RPMI8226 (cell line): ENCODE measurements at places on chromosomes 11 and 22.

DNA sequence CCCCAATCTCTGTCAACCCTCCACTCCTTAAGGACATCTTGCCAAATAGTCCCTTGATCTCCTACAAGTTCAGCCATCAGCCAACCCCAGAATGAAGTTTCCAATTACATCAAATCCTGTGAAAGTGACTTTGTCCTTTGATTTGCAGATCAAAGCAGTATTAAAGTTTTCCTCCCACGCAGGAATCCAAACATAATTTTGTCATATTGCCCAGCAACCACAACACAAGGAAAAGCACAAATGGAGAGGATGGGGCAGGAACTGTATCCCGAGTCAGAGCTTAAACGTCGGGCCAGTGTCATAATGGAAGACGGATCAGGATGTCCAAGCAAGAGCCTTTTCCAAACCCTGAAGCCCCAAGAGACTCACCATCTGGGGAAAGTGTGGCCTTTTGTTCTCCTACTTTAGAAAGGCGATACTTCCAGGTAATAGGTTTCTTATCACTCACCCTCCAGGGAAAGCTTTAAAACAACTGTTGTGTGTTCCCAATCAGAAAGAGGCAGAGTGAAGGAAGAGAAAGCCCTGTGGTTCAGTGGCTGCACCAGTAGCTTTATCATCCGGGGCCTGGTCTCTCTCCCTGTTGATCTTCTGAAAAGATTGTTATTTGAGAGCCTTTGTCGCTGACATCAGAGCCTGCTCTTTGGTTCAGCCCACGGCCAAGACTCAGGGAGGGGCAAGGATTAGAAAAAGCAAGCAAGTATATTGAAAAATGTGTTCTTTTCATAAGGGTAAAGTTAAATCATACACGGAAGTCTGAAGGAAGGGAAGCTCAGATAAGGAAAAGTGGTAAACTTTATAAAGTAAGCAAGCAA is 41.7 kb downstream of the EXPH5 start:
- DNase-seq: no peak

- DNase-seq: no peak
These were observed 68.4 kb downstream of the TBC1D22A start for GRCh38 chr22:46830841-46831240.

- peak; percentile 50 for DNase-seq
These were observed 38.9 kb downstream of the OR10A6 start for GRCh38 chr11:7892059-7892699.

DNA sequence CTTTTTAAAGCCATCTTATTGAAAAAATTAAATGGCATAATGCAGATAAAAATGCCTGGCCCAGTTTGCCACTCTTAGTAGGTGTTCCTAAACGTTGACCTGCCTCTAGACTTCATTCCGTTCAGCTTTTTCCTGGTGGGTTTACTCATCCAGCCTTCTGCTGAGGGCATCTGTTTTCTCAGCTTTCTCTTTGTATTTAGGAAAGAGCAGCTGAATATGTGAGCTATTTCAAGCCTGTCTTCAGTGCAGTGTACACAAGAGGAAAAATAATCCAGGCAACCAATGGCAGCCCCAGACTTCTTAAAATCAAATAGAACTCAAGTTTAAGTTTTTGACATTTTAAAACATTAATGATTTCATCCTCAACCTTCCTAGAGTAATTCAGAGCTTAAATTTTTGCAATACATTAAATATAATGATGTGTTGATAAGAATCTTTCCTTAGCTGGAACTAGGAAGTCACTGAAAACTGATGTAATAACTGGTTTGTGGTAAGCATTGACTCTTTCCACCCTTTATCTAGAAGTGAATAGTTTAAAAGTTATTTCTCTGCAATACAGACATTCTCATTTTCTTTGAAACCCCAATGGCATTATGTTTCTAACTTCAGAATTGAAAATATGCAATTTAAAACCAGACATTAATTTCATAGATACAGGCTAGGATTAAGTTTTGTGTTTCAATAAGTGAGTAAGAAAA is 165.4 kb downstream of the AASDHPPT start:
- no peak for DNase-seq

DNA sequence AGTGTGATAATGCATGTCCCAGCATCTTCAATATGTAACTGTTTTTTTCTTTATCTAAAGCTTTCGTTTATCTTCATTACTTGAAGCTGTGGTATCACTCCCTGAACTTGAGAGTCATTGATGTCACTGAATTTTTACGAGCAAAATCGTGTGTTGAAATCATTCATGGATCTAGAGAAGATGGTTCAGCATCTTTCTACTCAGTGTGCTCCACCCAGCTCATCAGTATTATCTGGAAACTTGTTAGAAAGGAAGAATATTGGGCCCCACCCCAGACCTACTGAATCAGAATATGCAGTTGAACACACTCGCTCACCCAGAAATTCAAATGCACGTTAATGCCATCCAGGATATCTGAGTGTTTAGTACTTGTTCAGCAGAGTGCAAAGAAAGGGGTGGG is 8.3 kb downstream of the CDON start:
- DNase-seq: no peak

DNA sequence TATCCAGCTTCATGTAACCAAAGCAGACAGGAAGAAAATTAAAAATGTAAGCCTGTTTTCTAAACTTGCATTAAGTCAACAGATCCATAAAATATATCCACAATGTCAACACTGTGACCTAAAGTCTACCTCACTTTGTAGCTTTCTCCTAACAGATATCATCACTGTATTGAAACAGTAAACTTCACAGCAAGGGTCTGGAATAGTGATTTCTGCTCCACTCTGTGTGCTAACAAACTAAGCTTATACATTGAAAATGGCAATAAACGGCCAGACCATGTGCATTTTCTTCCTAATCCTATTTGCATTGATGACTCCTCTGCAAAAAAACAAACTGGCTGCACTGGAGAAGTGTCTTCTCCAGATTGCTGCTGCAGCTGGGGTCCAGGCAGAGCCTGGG is 26.8 kb downstream of the CADM1 start:
- DNase-seq: no peak

GRCh38 chr11:877565-877964 is 33.0 kb downstream of the CHID1 start:
- no peak for DNase-seq

DNA sequence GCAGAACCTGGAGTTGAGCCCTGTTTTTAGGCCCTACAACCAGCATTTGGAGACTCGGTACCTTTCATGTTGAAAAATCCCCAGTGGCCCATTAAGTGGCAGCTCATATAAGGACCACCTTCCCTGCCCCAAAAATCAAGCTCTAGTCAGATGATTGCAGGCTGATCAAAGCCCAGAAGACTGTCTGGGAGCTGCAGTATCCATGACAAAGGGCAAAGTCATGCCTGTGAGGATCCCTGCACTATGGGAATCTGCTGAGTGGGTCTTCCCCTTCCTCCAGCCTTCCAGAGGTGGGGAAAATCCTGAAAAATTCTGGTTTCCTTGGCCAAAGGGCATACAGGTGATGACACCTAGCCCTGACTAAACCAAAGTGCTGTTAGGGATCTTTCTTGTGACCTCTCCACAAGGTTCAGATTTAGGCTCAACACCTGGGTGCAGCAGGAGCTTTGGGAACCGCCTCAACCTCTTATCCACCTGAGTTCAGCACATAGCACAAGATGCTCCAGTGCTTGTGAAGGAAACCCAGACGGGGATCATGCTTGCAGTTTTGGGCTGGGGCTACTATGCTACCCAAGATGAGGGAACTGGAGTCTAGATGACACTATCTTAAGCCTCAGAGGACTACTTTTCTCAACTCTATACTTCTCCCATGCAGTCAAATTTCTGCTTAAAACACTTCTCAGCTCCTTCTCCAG is 1.2 kb upstream of the TRIM3 start:
- no peak for DNase-seq

- DNase-seq: no peak
These were observed 2.7 kb downstream of the OR51T1 start for GRCh38 chr11:4884361-4884760.

DNA sequence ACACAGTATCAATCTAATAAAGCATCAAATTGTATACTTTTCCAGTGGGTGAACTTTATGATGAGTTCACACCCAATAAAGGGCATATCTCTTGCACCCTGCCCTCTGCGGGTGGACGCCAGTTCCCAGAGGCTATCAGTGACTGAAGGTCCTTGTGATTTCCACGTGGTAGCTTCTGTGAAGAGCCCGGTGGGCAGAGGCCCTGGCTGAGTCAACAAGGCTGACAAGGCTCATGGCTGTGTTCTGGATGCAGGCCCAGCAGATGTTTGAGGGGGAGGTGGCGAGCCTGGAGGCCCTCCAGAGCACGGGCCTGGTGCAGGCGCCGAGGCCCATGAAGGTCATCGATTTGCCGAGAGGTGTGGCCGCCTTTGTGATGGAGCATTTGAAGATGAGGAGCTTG is 71.4 kb downstream of the PIWIL3 start:
- DNase-seq: no peak

DNA sequence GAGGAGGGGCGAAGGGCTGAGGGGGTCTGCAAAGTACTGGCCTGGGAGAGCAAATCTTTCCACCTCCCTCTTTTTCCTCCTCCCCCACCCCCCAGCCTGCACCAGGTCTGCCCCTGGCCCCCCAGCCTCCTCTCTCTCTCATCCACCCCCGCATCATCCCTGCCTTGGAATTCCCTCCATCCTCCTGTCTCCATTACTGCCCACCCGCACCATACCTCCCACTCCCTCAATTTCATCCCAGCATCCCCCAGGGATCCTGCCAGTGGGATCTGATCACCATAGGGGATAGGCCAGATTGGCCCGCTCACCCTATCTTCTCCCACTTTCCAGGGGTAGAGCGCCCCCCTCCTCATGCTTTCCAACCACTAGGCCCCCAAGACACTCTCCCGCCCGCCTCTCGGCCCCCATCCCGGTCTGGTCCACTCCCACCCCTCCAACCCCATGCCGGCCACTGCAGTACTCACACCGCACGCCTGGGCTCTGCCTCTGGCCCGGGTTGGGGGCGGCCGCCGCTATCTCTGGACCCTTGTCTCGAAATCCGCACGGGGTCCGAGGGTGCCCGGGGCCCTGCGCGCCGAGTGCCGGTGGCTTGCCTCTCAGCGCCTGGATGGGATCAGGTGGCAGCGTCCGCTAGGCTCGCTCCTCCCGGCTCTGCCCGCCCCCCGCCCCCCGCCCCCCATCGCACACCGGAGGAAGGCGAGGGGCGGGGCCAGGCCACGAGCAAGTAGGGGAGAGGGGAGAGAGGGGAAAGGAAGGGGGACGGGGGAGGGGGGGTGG is at the start of gene GAL3ST3:
GAL3ST3 (minus strand) TSS at position 615 of the 777 bp plus-strand sequence. CDS start 3,746 bp downstream, outside the sequence.
- no peak for DNase-seq

- DNase-seq: peak; percentile 28
These were observed 65.7 kb downstream of the ETS1 start for GRCh38 chr11:128521682-128522054.

DNA sequence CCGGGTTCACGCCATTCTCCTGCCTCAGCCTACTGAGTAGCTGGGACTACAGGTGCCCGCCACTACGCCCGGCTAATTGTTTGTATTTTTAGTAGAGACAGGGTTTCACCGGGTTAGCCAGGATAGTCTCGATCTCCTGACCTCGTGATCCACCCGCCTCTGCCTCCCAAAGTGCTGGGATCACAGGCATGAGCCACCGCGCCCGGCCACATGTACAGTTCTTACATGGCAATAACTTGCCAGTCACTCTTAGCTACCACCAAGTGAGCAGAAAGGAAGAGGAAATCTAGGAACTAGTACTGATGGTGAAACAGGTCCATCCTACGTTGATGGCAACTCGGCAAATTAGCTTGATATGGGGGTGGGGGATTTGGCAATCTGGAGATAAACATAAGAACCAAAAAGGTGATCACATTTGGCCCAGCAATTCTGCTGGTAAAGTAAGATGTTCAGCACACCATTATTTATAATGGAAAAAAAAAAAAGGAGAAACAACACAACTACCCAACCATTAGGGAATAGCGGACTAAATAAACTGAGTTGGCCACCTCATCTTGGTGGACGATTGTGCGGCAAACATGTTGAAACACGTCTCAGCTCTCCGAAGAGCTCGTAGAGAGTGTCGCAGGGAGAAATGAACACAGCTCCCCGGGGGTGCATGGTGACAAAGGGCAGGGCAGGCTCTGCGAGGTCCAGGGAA is 5.3 kb downstream of the NLRP6 start:
- no peak for DNase-seq

GRCh38 chr11:28342716-28343115 is 234.5 kb downstream of the METTL15 start:
- DNase-seq: no peak

DNA sequence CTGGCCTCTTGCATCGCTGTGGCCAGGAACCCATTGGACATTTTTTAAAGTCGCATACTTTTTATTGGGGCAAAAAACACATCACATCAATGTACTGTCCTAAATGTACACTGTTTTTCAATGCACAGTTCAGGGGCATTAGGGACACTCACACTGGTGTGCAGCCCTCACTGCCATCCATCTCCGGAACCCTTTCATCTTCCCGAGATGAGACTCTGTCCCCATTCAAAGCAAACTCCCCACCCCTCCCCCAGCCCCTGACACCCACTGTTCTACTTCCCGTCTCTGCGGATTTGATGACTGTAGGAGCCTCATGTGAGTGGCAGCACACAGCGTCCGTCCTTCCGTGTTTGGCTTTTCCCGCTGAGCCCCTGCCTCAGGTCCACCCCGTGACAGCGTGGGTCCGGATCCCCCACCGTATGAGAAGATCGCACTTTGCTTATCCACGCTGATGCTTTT is 41.8 kb upstream of the TH start:
- no peak for DNase-seq

DNA sequence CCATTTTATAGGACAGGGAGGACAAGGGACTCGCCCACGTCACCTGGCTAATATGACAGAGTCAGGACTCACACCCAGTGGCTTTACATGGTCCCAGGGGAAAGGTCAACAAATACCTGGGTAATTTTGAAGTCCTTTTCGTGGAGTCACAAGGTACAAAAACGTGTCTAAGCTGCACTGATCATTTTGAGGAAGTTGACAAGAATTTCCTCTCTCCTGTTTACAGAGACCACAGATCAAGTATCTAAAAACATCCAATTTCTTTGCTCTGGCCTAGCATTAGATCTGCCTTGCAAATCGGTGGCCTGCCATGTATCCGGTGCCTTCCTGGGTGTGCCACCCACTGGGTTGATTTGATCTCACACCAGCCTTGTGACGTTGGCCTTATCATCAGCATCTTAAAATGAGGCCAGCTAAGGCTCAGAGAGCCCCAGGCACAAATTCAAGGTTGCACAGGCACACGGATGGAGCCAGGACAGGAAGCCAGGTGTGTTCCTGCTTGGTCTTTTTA is 17.6 kb downstream of the GDPD5 start:
- no peak for DNase-seq

- DNase-seq: no peak
These were observed 9.4 kb downstream of the CCDC188 start for GRCh38 chr22:20141186-20142077.

DNA sequence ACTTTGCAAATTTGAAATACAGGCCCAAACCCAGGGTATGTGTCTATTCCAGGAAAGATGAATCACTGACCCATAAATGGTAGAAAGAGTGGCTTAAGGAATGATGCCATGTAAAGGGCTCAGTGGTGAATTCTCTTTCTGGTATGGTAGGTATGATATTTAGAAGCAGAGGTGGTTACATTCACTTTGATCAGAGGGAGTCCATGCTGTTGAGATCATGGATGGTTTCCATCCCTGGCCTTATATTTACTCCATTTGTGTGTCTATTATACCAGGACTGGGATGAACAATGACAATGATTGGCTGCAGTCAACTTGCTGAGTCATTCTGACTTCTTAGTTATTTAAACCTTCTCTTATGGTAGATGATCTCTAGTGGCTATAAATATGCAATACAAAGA is 419.8 kb upstream of the LRRC4C start:
- no peak for DNase-seq

- no peak for DNase-seq
These were observed 100.1 kb downstream of the KCNQ1OT1 start for GRCh38 chr11:2599561-2600189.

- DNase-seq: peak; percentile 21
These were observed 284 bp downstream of the CCS start for GRCh38 chr11:66593303-66593635.

- DNase-seq: no peak
These were observed 25.6 kb downstream of the PARVG start for GRCh38 chr22:44206330-44206645.
